Stimulated activated CD4-positive, alpha-beta T cell treated with anti-CD3 and anti-CD28 coated beads, TNF-alpha, amount 100 ng/mL, for 24 hours (primary cell): ENCODE measurements at places on chromosomes 6 and 20.
A peak's percentile ranks its signal among the peaks of the same experiment; 100 is the strongest.

DNA sequence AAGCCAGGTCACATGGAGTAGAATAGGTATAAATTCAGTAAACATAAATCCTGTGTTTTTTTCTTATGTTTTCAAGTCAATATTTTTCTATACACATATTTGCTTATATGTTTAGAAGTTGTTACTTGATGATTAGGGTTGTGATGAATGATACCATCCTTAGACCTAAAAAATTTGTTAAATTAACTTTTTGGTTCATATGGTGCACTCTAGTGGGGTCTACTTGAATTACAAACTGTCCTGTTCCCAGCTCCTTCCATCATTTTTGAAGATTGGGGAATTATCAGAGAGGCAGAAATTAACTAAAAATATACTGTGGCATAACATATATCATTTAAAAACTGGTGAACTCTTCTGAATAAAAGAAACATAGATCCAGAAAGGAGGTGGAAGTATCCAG lies 48.3 kb upstream of the RIPPLY2 start:
- DNase-seq = no peak

GRCh38 chr6:112204350-112204706 lies 50.0 kb downstream of the LAMA4 start:
- DNase-seq = no peak

DNA sequence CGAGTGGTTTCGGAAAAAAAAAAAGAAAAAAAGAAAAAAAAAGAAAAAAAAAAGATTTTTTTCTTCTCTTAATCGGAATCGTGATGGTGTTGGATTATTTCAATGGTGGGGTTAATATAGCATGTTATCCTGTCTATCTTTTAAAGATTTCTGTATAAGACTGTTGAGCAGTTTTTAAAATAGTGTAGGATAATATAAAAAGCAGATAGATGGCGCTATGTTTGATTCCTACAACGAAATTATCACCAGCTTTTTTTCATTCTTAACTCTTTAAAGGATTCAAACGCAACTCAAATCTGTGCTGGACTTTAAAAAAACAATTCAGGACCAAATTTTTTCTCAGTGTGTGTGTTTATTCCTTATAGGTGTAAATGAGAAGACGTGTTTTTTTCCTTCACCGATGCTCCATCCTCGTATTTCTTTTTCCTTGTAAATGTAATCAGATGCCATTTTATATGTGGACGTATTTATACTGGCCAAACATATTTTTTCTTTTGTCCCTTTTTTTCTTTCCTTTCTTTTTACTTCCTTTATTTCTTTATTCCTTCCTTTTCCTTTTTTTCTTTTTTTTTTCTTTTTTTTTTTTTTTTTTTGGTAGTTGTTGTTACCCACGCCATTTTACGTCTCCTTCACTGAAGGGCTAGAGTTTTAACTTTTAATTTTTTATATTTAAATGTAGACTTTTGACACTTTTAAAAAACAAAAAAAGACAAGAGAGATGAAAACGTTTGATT lies 3.6 kb downstream of the SOX4 start:
- DNase-seq = no peak

GRCh38 chr6:109454496-109455436 lies 806 bp downstream of the MICAL1 start:
- DNase-seq = peak; percentile 55

DNA sequence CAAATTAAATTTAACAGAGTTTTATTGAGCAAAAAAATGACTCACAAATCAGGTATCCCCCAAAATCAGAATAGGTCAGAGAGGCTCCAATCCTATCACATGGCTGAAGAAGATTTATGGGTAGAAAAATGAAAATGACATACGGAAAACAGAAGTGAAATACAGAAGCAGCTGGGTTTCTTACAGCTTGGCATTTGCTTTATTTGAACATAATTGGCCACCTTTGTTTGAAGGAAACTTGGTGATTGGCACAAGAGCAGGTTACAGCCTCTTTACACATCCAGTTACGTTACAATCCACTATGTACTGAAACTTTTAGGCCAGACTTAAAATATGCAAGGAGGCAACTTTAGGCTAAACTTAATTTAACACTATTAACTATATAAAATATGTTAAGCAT lies 11.7 kb upstream of the TREM2 start:
- no peak for DNase-seq

- no peak for DNase-seq
Measured at GRCh38 chr6:154582696-154583095, 72.2 kb upstream of the CNKSR3 start.

GRCh38 chr20:53227523-53227922 lies 255.4 kb downstream of the TSHZ2 start:
- DNase-seq = no peak

DNA sequence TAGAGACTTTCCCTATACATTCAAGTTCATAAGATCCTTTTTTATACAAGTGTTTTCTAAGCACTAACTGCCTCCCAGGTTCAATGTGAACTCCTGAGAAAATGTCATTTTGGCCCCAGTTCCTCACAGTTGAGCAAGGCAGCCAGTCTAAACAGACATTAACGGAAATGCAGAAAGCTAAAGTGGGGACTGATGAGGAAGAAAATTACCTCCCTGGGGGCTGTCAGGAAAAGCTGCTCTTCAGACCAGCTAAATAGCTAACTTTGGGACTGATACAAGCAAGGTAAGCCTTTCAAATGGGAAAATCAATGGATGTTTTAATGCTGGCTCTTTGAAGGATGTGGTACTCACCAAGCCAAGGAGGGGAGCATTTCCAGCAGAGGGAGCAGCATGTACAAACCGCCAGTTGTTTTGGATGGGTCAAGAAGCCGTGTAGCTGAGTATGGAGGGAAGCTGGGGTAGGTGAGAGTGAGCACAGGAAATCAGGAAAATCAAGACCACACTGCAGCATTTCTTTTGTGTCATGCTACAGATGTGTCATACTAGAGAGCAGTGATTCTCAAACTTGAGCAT lies 180.8 kb upstream of the CHD6 start:
- DNase-seq = no peak

- no peak for DNase-seq
Measured at GRCh38 chr6:155660251-155660977, 204.8 kb upstream of the NOX3 start.

DNA sequence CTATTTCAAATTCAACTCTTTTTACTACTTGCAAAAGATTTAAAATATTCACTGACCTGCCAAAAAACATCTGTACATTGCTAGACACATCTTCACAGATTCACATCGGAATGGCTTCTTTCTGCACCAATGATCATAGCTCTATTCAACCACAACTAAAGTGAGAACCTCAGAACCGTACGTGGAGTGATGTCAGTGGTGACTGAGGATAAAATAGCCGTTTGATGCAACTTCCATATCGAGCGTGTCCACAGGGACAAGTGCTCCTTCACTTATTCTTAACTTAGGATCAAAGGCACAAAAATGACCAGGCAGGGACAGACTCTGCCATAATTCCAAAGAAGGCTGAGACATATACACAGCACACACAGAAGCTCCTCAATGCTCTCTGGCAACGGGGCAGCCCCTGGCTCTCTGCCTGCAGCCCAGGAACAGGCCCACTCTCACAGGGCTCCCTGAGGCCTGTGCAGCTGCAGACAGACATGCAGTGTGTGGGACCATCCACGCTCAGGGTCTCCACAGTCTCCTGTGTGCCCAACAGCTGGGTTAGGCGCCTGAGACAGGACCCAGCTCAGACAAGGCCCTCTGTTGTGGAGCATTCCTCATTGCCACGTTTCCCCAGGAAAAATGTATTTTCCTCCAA lies 22.8 kb downstream of the FYN start:
- DNase-seq = no peak

GRCh38 chr6:128515550-128516513 lies 4.6 kb downstream of the PTPRK start:
- no peak for DNase-seq

DNA sequence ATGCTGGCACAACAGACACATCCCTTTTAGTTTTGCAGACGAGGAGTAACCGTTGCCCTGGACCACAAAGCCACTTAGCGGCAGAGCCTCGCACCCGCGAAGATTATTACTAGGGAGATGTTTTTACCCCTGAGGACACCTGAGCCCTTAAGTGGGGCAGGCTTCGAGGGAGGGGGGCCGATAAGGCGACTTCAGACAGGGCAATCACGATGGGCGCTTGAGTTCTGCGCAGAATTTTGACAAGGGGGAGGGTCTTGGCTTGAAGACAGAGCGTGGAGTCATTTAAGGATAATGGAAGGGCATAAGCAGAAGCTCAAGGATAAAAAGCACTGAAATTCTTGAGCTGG lies 650 bp upstream of the TTK start:
- DNase-seq = no peak

- no peak for DNase-seq
Measured at GRCh38 chr6:167422934-167423333, 98.0 kb downstream of the TTLL2 start.

- DNase-seq = no peak
Measured at GRCh38 chr6:99232056-99232455, 117.4 kb downstream of the FAXC start.

- DNase-seq = no peak
Measured at GRCh38 chr6:144723431-144723830, 438.3 kb downstream of the UTRN start.

- DNase-seq = no peak
Measured at GRCh38 chr6:35735452-35735851, 1.4 kb upstream of the ARMC12 start.

- no peak for DNase-seq
Measured at GRCh38 chr6:91852252-91852651, 1265.4 kb upstream of the MAP3K7 start.

- no peak for DNase-seq
Measured at GRCh38 chr6:121437851-121438651, 2.6 kb downstream of the GJA1 start.

DNA sequence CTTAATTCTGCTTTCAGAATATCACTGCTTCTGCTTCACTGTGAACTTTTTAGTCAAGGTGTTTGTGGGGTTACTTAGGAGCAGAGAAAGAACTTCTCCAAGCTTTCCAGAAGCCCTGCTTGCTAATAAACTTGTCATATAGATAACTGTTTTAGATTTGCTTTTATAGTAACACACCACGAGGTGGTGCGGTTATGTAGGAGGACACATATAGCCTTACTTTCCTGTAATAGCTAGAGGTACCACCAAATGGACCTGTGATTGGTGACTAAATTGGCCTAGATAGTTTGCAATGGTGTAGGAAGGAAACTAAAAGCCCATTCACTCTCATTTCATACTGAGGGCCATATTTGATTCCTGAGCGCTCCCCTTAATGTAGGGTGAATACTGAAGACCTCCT lies 52.3 kb upstream of the BCLAF1 start:
- no peak for DNase-seq

DNA sequence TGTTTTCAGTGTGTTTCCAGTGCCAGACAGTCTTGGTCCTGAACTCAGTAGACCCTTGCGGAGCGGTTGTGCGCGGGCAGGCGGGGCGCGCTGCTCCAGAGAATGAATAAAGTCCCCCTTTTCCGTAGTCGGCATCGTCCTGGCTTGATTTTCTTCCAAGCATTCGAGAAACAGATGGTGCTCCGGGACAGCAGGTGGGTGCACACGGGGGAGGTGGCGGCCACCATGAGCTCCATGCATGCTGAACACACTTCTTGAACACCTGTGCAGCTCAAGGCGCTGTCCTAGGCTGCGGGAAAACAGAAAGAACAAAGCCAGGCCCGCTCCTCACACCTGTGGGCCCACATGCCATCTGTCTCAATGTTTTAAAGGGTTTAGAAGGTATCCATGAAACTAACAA lies 125.2 kb downstream of the TAF4 start:
- DNase-seq = no peak

- no peak for DNase-seq
Measured at GRCh38 chr6:113586413-113587077, 270.6 kb upstream of the MARCKS start.

DNA sequence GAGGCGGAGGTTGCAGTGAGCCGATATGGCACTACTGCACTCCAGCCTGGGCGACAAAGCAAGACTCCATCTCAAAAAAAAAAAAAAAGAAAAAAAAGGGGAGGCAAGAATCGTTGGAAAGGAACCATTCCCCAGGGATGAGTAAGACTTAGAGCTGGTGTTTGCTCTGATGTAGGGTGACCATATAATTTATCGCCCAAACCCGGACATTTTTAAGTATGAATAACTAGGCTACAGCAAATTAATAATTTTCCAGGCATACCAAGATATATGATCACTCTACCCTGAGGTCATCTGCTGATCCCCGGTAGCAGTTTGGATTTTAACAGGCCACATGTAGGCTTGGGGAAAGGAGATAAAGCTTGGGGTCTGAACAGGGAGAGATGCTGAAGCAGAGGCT lies 260.9 kb downstream of the BTBD9 start:
- no peak for DNase-seq
